HL-60 (cell line): ENCODE measurements at places on chromosomes 13 and 19.

- DNase-seq = no peak
Observed at GRCh38 chr13:27796544-27797227, 4.4 kb downstream of the GSX1 start.

DNA sequence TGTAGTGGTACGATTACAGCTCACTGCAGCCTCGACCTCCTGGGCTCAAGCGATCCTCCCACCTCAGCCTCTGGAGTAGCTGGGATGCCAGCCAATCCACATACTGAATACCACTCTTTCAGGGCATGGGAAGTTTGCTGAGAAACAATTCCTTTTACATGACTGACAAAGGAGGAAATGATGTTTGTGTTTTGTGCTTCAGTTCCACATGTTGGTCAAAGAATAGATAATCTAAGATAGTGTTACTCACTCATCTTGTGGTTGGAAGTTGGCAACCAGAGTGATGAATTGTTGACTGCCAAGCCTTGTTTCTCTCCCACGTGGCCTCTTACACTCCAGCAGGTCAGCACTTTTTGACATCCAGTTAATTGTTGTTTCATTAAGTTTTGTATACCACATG is 7.6 kb downstream of the MBD3L2B start:
- peak; percentile 35 for DNase-seq

- peak; percentile 47 for DNase-seq
Observed at GRCh38 chr13:47932950-47933923, 67.8 kb downstream of the SUCLA2 start.

- no peak for DNase-seq
Observed at GRCh38 chr19:518598-519231, 11.4 kb downstream of the TPGS1 start.

GRCh38 chr19:56538761-56539263 is at the start of gene ZFP28:
TSS of gene ZFP28 (plus strand) at chr19:56538948. CDS start at chr19:56539019, 71 bp downstream.
- DNase-seq = peak; percentile 63

DNA sequence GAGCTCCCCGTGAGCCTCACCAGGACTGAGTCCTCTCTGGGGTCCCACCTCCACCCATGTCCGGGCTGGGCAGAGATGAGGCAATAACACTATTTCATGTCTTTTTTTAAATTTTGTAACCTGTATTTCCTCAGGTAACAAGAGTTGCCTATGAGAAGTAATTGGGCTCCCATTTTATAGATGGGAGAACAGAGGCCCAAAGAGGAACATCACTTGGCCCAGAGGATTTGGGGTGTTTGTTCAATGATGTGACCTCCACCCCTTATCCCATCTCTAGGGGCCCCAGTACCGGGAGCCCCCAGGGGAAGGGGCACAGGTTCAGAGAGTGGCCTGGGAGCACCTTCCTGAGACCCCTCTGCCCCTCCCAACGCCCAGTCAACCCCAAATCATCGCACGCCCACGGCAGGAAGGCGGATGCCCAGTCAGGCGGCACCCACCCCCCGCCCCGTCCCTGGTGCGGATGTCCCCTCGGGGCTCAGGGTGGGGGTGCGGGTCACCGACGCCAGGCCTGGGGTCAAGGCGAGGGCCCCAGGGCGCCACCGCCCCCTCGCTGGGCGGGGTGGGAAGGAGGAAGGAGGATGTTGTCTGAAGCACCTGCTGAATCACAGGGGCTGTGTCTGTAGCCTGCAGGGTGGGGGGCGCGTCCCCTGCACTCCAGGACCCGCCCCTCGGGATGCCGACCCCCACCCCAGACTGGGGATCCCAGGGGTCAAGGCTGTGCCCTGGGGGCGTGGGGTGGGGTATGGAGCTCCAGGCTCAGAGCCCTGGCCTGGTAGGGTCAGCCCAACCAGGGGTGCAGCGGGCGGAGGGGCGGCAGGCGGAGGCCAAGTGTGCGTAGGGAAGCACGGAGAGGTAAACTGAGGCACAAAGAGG is 9.0 kb upstream of the CIRBP start:
- peak; percentile 56 for DNase-seq

DNA sequence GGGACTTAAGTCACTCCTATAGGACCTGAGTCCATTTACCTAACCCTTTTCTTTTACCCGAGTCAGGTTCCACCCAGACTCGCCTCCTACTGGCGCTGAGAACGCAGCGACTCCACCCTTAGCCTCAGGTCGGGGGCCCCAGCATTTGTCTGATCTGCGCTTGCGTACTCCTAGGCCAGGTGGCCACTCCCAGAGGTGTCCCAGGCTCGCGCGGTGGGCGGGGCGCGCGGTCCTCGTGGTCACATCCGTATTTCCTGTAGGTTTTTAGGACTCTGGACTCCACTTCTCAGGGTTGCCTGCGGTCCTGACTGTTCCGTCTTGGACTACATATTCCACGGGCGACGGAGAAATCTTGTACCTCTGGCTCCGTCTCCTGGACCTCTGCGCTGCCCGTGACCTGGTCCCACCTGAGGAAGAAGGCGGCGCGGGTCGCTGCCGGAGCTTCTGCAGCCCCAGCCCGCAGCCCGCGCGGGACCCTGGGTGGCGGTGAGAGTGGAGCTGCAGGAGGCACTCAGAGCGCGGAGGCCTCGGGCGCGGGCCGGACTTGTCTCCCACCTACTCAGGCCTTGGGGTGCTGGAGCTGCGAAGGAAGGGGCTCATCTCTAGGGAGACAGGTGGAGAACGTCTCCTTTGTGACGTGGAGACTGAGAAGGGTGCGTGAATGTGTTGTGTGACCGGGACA is 11.0 kb upstream of the ZNF573 start:
- no peak for DNase-seq

GRCh38 chr13:64020126-64020525 is 2604.5 kb upstream of the PCDH20 start:
- no peak for DNase-seq

DNA sequence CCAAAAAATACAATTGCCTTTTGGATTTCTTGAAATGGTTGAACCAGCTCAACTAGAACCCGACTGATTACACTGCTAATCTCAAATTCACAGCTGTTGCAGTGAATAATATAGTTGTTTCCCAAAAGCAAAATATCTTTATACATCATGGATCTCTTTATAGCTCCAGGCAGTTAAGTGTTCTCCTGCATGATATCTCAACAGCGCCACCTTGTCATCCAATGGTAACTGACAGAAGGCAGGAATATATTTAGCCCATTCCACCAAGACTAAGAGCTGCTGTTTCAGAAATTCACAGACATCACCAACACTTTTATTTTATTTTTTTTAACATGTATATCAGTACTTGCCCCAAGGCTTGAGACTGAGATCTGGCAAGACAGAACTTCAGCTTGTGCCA is 1141.0 kb upstream of the PRR20A start:
- no peak for DNase-seq
